ENCODE measurements at places on chromosomes 1 and 21.
A peak's percentile ranks its signal among the peaks of the same experiment; 100 is the strongest.

DNA sequence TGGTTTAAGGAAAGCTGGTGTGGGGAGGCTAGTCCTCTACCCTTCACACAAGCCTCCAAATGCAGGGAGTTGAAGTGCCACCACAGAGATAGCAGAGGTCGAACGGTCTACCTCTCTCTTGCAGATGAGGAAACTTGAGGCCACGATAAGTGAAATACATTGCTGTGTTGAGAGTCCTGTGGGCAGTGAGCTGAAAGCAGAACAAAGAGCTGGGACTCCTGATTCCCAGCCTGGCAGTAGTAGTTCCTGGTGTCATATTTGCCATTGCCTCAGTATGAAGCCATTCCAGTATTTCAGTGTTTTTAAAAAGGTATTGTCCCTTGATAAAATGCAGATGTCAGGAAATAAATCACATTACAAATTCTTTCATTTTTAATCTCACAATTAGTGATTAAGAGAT is 28.6 kb downstream of the AK4 start:
- peak; percentile 52 for DNase-seq

GRCh38 chr1:157948312-157949073 is 45.0 kb upstream of the KIRREL1 start:
- DNase-seq = peak; percentile 79

GRCh38 chr1:72521659-72522058 is 239.3 kb upstream of the NEGR1 start:
- no peak for DNase-seq

GRCh38 chr1:116853680-116854402 is 55.9 kb upstream of the PTGFRN start:
- peak; percentile 28 for DNase-seq

DNA sequence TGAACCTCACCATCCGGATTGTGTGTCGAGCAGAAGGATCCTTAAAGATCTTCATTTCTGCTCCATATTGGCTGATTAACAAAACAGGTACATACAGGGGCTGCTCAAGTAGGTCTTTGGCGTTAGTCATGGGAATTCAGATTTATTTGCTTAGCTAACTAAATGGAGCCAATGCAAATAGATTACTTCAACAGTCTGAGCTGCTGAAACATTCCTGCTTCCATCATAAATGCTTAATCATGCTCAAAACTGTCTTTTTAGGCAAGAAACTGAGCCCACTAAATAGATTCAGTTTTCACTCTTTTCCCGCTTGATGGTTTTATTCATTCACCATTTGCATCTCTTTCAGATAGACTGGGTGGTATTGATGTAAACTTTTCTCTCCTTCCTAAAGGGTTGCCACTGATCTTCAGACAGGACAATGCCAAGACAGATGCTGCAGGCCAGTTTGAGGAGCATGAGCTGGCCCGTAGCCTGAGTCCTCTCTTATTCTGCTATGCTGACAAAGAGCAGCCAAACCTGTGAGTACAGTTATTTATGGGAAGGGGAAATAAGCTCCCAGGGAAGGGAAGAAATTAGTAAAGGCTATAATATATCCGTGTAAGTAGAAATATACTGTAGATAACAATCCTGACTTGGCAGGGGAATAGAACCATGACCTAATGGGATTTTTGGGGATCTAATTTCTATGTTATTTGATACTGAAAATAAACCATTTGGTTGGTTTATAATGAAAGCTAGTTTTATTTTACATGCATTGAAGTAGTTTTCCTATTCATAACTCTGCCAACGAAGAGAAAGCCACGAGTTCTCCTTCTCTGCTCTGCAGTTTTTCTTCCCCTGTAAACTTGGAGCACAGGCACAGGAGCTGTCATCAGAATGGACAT is 126.4 kb downstream of the VPS13D start:
- no peak for DNase-seq

DNA sequence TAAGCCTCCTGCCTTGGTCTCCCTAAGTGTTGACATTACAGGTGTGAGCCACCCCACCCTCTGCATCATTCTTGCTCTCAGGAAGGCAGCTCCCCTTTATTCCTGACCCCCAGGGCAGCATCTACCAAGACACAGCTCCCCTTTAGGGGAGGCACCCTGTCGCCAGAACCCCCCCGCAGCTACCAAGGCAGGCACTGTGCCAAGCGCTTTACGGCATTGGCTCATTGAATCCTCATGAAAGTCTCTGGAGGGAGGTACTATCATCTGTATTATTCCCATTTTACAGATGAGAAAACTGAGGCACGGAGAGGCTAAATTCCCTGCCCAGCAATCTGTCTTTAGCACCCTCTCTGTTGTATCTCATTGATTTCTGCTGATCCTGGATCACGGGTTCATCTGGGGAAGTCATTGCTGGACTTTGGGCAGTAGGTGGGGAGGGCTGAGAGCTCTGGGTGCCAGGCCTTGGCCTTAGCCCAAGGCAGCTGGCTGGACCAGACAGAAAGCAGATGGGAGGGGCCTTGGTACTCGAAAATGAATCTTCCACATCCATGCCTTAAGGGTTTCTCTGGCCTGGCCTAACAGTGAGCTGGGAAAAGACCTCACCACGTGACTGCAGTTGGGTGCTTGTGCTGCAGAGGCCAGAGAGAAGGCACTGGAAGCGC is 5.9 kb downstream of the PLOD1 start:
- DNase-seq = no peak

- DNase-seq = no peak
Observed at GRCh38 chr1:51484591-51484990, 34.5 kb downstream of the EPS15 start.

DNA sequence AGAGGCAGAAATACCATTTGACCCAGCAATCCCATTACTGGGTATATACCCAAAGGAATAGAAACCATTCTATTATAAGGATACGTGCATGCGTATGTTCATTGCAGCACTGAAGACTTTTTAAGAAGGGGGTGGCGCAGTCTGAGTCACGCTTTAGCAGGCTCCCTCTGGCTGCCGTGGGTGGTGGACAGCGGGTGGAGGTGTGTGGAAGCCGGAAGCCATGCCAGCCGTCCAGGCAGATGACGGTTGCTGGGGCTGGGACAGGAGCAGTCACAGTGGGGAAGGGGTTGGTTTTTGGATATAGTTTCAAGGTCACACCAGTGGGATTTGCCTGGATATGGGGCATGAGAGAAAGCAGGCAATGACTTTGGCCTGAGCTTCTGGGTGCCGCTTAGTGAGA is 270.5 kb downstream of the GRIK3 start:
- no peak for DNase-seq

- no peak for DNase-seq
Observed at GRCh38 chr1:43932786-43933385, 715 bp upstream of the ARTN start.

DNA sequence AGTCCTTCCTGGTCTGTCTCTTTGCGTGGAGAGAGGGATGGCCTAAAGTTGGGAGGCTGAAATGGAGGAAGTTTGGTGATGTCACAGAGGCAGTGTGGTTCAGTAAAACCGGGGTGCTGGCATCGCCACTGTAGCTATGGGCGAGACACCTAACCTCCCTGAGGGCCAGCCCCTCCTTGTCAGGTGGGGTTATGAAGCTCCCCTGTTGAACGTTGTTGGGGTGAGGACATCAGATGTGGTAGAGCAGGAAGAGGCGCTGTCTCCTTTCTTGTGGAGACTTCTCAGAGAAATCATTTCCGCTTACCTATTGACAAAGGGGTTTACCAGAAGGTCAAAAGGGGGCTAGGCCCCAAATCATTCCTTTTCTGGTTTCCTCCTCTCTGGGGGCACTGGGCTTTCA is 294.7 kb downstream of the SIPA1L2 start:
- no peak for DNase-seq

DNA sequence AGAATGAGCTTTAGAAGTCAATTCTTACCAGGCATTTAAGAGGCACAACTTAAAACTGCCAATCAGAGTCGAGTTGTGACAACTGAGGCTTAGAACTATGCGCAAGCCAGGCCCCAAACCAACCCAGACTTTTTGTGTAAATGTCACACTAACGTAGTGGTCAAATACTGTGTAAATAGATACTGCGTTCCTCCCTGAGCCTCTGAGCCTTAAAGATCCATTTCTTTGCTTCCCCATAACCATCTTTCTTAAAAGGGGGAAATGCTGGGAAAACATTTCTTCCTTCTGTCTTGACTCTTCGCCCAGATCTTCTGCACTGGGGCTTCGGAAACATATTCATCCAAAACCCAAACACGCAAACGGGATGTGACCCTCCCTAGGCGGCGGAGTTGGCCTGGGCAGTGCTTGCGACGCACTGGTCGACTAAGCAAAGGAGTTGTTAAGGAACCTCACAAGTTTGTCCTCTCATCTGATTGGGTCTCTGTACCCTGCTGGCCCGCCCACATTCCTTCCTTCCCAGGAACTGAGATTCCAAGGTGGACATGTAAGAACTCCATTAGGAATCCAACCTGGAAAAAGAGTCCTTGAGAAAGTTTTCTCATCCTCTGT is 2.6 kb downstream of the ADAMTS5 start:
- no peak for DNase-seq

DNA sequence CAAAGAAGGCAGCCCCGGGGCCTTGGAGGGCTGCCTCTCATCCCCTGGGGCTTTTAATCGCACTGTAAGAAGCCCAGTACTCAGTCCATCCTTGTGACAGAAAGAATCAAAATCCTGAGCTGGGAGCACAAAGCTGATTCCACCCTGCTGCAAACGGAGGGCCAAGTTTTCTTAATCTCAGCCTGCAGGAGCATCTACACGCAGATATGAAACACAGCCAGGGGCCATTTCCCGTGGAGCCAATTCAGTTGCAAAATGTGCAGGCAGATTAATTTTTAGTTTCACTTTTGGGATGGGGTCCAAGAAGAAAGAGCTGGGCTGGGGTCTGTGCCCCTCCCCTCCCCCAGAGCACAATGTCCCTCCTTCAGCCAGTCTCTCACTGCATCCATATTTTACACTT is 4.4 kb downstream of the LYPD8 start:
- peak; percentile 56 for DNase-seq

DNA sequence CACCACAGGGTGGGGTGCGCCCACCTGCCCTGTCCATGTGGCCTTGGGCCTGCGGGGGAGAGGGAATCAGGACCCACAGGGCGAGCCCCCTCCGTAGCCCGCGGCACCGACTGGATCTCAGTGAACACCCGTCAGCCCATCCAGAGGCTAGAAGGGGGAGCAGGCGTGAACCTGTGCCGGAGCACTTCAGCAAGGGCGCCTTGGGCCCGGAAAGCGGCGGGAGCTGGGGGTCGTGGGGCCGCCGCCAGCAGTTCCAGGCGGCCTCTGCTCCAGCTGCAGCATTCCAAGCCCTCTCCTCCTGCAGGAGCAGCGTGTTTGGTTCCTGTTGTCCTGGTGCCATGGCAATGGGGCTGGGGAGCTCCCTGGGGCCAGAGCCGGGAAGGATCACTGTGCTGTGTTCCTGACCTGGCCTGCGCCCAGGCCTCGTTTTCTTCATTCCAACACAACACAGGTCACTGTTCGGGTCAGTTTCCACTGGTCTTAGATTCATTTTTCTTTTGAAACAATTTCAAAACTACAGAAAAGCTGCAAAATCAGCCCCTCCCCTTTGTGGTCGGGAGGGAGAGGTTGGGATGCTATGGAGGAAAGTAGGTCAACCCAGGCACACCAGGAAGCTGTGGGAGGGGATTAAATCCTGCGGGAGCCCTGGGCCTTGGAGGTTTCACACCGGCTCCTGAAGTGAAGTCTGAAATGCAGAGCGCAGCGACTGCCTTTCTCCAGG is 18.8 kb downstream of the SLX9 start:
- DNase-seq = no peak

DNA sequence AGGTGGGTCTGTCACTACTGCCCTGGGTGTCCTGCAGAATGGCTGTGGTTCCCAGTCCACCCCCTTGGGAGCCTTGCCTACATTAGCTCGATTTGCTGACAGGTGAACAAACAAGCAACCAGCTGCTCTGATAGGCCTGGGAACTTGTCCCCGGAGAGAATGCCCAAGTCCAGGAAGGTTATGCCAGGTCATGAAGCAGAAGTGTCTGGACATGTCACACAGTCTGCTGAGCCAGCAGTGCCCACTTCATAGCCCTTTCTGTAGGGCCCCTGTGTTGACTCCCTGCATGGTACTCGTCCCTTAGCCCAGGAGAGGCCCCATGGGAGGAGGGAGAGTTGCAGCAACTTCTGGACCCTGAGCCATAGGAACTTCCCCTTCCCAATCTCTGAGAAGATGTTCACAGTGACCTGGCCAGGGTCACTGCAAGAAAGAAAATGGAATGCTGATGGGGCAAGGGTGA is 31.0 kb downstream of the UCK2 start:
- no peak for DNase-seq

DNA sequence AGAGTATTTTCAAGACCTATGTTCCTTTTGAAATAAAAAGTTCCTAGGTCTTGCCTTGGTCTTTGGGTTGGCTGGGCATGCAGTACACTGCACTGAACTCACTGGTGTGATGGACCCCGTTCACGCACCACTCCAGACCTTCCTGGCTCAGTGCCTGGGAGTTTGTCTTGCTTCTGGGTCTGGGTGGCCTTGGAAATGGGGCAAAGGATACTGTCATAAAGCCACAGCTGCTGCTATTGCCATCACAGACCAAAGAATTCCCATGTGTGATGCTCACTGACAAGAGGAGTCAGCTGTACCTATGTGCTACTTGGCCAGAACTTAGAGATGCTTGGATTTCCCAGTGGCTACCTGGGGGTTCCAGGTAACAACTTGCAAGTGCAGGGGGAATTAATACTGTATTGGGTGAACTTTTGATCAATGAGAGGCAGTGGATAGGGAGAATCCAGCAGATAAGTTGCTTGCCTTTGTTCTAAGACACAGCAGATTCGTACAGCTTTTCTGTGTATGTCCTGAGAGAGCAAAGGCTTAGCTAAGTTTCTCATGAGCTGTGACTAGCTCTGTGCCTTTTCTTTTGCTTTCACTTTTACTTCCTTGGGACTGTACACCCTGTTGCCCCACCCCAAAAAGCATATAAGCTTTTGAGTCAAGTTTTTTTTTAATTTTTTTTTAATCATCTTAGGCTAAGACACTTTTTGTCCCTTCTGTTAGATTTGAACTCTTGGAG is 115.3 kb downstream of the RUNX1 start:
- DNase-seq = peak; percentile 66

GRCh38 chr1:245316784-245317183 is 162.0 kb downstream of the KIF26B start:
- DNase-seq = no peak

- no peak for DNase-seq
Observed at GRCh38 chr21:42918291-42918690, 7.1 kb downstream of the ERVH48-1 start.

GRCh38 chr1:66769512-66770229 is 17.4 kb downstream of the DYNLT5 start:
- no peak for DNase-seq

DNA sequence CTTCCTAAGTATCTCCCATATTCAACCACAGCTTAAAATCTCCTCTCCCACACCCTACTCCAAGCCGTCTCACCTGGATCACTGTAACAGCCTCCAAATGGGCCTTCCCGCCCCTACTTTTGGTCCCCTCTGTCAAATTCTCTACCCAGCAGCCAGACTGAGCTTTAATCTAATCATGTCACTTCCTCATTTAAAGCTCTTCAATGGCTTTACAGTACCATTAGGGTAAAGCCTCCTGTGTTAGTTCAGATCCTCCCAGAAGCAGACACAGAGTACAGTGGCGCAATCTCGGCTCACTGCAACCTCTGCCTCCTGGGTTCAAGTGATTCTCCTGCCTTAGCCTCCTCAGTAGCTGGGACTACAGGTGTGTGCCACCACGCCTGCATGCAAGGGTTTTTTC is 46.8 kb upstream of the PSEN2 start:
- DNase-seq = peak; percentile 49

Measured in hematopoietic multipotent progenitor cell treated with erythropoietin and hydrocortisone succinate and interleukin-3 and kit ligand, for 4 days (in vitro differentiated cells).